ENCODE measurements at places on chromosomes 2 and 18.

- no peak for DNase-seq
Observed at GRCh38 chr2:218392891-218393462, 6.7 kb upstream of the CTDSP1 start.

DNA sequence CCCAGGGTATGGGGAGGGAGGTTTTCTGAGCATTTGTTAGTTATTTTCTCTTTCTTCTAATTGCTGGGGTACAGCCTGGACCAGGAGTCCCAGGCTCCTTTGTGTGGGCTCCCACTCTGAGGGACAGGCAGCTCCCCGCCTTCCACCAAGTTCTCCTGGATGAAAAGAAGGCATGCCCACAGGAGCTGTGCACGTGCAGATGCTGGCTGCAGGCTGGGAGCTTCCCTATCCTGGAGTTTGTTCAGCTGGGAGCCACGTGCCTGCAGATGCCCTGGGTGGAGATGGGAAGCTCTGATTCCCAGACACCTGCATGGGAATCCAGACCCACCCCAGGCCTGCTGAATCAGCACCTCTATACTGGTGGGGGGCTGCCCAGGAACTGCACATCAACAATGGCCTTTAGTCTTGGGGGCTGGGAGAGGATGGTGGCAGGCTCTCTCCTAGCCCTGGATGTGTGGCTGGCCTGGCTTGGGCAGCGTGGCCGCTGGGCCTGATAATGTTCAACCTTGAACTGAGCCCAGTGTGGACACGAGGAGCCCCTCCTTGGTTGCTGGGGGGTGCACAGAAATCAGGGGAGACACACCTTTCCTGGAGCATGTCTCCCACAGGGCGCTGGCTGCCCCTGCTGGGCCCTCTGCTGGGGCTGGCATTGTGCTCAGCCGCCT lies 233.6 kb upstream of the HS6ST1 start:
- no peak for DNase-seq

GRCh38 chr2:20961858-20962257 lies 82.0 kb downstream of the APOB start:
- peak; percentile 84 for DNase-seq

- DNase-seq: no peak
Observed at GRCh38 chr2:17302281-17302680, 216.0 kb downstream of the RAD51AP2 start.

GRCh38 chr2:147006736-147007141 lies 838.1 kb upstream of the ACVR2A start:
- no peak for DNase-seq

DNA sequence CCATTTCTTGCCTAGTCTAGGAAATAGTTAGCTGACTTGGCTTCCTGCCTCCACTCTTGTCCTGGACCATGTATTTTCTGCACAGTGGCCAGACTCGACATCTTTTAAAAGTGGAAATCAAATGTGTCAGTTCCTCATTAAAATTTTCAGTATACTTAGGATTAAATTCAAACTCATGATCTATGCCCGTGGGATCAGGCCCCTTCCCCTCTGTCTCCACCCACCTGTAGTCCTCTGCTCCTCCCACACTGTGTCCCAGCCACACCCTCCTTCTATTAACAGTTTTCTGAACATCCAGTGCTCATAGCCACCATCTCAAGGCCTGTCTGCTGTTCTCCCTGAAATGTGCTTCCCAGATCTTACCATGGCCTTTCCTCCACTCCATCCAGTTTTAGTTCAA lies 13.3 kb downstream of the ARHGAP25 start:
- DNase-seq: no peak

- peak; percentile 97 for DNase-seq
Observed at GRCh38 chr2:241148891-241149674, at the start of gene PASK. TSS of gene PASK (minus strand) at chr2:241149472. CDS start at chr2:241143032, 6,440 bp downstream.

- DNase-seq: no peak
Observed at GRCh38 chr2:190596993-190597392, 51.9 kb upstream of the NAB1 start.

- no peak for DNase-seq
Observed at GRCh38 chr2:109478906-109479493, 134.8 kb downstream of the SEPTIN10 start.

DNA sequence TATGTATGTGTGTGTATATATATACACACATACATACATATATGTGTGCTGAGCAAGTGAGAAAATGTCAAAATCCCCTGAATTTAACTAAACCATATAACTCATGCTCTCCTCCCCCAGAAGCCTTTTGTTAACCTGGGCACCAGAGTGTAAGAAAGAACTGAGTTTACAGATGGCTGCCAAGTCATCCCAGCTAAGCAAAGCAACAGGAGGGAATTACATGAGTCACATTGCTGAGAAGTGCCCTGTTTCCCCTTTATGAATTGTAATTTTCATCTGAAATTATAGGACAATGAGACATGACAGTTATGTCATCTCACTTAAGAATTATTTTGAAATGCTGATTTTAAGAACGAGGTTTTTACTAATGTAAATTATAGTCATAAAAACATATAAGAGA lies 29.9 kb downstream of the SCN7A start:
- DNase-seq: no peak

DNA sequence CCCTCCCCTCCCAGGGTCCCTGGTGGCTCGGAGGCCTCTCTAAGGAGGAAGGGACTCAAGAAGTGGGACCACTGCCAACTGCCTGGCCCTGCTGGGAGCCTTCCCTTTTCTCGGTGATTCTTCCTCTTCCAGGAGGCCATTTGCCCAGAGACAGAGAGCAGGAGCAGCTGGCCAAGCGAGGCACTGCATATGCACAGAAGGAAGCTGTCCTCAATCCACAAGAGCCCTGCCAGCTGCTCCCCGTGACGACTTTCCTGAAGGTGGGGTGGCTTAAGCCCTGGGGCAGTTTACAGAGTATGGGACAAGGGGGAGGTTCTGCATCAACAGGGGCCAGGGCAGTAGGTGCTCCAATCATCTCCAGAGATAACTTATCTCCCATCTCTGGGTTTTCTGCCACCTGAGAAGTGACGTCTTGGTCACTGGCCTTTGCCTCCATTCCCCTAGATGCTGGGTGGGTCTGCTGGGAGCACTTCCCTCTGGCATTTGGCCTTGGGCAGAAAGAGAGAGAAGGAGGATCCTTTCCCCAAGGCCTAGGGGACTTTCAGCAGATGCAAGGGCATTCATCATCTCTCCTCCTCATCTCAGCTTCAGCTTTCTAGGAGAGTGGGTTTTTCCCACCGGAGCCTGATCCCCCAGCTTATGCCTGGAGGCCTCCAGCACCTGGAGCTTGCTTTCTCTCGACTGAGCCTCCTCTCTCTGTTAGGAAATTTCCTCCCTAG lies 28.5 kb downstream of the CIB4 start:
- peak; percentile 78 for DNase-seq

GRCh38 chr2:158732573-158733429 lies 62.3 kb upstream of the DAPL1 start:
- no peak for DNase-seq

- no peak for DNase-seq
Observed at GRCh38 chr18:37309059-37309458, 256.5 kb downstream of the CELF4 start.

GRCh38 chr18:34771958-34772357 lies 61.9 kb downstream of the DTNA start:
- no peak for DNase-seq

- DNase-seq: no peak
Observed at GRCh38 chr2:234733795-234734600, 217.8 kb upstream of the SH3BP4 start.

- no peak for DNase-seq
Observed at GRCh38 chr2:196176142-196176738, 4.9 kb upstream of the STK17B start.

DNA sequence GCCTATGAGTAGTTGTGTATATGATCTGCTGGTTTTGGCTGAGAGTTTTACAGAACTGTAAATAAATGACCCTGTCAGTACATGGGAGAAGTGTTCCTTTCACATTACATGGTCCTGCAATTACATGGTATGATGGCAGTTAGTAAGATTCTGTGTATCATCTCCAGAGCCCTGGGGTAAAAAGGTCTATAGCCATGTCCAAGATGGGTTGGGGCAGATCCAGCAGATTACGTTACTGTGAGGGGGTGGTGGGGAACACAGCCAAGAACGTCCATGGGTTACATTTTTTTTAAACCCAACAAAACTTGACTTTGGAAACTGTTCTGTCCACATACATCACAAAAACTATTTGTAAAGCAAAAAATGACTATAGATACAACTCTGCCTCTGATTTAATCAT lies 64.2 kb upstream of the LMAN1 start:
- DNase-seq: no peak

DNA sequence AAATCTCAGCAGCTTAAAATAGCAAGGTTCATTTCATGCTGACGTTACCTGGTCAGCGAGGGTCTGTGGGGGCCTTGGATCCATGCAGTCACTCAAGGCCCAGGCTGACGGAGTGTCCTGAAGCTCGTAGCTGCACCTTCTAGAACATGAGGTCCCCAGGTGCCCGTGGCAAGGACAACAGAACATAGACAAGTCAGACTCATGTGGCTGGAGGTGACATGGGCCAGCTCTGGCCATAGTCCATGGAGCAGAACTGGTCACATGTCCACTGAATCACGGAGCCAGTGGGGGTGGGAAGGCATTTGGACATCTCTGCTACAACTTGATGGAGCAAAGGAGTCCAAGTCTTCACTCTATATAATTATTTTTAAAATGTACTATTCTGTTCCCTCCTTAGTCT lies 233.2 kb downstream of the ACKR3 start:
- DNase-seq: no peak

DNA sequence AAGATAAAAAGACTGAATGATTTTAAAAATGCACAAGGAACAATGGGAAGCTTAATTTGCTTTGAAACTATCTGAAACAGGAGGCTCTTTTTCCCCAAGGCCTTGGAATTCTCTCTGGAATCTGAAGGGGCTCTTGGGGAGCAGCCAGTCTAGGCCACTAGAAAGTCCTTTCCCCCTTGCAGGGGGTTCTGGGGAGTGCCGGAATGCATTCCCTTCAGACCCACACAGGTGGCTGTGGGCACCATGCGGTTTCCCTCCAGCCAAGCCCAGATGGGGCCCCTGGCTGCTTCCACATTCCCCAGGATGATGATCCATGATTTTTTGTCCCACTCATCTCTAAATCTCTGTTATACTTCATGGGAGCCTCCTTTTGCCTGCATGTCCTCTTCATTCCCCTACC lies 10.7 kb downstream of the GPR45 start:
- DNase-seq: no peak

GRCh38 chr18:75309564-75309963 lies 99.0 kb downstream of the TSHZ1 start:
- no peak for DNase-seq

DNA sequence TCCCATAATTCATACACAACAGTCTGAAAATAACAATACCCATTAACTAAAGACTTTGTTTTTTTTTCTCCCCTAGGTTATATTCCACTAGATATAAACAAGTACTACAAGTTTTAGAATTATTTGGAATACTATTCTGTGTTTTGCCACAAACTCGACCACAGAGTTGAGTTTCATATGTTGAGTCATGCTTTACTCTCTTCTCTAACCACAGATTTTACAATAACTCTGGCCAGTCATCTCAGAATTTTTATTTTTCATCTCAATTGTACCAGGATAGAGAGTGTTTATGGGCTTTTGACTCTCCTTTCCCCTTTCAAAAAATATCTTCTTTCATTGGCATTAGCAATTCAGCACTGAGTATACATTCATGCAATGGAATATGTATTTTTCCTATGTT lies 348.7 kb upstream of the GALNT5 start:
- DNase-seq: no peak

DNA sequence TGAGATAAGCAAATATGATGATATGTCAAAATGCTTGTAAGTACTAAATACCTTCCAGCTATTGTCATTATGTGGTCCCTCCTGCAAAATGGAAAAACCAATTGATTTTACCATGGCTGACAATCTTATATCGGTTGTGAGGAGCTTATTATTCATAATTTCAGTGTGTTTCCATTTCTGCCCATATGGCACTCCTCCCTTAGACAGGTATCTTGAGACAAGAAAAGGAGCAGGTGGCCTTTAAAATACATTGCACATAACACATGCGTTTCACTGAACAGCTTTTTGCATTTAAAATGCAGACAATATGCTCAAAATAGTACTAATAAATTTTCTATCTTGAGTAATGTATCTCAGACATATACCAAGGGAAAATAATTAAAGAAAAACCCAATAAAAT lies 60.2 kb upstream of the SH3RF3 start:
- no peak for DNase-seq

- DNase-seq: no peak
Observed at GRCh38 chr2:64213532-64214275, 69.5 kb upstream of the PELI1 start.

Data from sigmoid colon (tissue), 7 donors.